Astrocyte of the spinal cord (primary cell): ENCODE measurements at places on chromosomes 12 and 14.

DNA sequence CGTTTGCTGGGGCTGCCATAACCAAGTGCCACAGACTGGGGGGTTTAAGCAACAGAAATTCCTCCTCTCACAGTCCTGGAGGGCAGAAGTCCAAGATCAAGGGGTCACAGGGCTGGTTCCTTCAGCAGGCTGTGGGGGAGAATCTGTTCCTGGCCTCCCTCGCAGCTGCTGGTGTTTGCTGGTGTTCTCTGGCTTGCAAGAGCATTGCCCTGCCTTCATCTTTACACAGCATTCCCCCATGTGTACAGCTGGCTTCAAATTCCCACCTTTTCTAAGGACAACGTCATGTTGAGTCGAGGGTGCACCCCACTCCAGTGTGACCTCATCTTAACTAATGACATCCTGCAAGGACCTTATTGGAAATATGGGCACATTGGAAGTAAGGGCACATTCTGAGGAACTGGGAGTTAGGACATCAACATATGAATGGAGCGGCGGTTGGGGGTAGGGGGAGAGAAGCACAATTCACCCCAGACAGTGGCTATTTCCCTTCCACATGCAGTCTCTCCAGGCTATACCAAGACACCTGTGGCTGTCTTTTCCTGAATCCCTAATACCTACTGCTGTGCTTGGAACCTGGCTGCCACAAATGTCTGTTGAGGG, 123.6 kb downstream of the FOXN3 start:
- no peak for DNase-seq

GRCh38 chr14:72686832-72687231, 207.1 kb downstream of the DPF3 start:
- no peak for DNase-seq

DNA sequence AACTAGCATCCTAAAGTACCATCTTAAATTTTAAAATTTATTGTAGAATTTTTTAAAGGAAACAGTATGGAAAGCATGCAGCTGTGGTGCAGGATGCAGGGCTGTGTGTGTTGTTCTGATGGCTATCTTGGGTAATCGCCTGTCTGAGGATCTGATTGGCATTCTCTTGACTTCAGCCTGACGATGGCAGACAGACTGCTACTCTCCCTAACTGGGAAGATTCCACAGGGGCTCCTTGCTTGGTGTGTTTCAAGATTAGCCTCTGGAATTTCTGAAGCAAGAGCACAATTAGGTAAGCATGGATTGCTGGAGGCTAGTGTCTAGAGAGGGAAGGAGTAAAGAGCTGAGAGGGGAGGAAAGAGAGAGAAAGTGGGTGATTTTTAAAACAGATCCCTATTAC, 696.8 kb upstream of the LRFN5 start:
- DNase-seq, result no peak

DNA sequence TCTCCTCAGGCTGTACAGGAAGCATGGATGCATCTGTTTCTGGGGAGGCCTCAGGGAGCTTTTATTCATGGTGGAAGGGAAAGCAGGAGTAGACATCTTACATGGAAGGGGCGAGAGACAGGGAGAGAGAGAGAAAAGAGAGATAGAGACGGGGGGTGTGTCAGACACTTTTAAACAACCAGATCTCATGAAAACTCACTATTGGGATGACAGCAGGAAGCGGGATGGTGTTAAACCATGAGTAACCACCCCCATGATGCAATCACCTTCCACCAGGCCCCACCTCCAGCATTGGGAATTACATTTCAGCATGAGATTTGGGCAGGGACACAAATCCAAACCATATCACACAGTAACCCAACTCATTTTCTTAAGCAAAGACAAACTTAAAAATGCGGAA, 110.0 kb upstream of the EEA1 start:
- DNase-seq, result no peak

GRCh38 chr14:30584058-30584630, 25.2 kb downstream of the G2E3 start:
- no peak for DNase-seq

DNA sequence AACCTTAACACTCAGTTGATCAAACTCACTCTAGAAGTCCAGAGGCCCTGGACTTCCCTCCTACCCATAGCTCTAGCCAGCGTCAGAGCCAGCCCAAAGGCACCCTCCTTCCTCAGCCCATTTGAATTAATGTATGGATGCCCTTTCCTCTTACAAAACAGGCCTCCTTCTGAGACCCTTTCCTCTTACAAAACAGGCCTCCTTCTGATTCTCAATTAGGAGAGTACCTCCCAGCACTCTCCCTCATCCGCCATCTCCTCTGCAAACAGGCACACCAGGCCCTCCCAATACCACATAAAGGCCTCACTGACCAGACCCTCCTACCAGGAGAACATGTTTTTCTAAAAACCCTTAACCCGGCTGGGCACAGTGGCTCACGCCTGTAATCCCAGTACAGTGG, 65.7 kb downstream of the MOK start:
- DNase-seq, result no peak

DNA sequence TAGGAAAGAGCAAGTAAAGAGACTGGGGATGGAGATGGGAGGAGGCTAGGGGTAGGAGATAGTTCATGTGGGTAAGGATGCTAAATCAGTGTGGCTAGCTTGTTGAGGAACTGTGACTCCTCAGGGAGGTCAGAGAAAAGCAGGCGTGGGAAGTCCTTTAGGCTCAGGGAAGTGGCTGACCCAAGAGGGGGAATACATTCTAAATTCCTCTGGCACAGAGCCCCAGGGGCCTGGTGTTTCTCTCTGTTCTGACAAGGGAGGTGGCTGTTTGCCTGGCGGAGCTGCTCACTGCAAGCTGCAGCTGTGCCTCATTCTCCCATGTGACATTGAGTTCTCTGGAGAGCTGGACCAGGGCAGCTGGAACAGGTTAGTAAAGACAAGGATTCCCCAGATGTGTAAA, 152.2 kb upstream of the SLC38A2 start:
- DNase-seq, result peak; percentile 55

GRCh38 chr14:93957333-93957710, 19.0 kb downstream of the ASB2 start:
- DNase-seq, result no peak

GRCh38 chr14:97315790-97316189, 518.6 kb downstream of the VRK1 start:
- DNase-seq, result no peak

DNA sequence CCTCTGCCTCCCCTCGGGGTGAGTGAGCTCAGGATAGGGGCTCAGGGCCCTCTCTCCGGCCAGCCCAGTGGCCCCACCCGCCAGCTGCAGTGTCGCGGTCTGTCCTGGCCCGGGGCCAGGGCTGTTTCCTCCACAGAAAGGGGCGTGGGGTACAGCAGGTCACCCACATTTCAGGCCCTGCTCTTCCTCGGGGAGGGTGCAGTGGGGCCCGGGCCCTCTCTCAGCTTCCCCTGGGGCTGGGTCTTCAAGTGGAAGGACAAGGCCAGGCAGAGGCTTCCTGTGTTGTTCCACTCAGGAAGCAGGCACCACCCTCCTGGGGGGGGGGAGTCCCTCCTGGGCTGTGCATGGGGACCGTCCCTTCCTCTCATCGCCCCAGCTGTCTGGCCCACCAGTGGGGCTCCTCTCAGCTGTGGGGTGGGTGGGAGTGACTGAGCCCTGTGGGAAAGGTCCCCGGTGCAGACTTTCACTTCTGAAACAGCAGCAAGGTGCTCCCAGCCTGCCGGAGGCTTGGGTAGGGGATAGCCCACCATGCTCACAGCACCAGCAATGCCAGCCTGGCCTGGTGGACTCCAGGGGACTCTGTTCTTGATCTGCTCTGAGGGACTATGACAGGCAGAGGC, 3.7 kb downstream of the GPR132 start:
- no peak for DNase-seq

- DNase-seq, result no peak
These were observed 59.1 kb downstream of the TBC1D30 start for GRCh38 chr12:64883264-64884163.

GRCh38 chr12:40099423-40099853, 6.4 kb downstream of the SLC2A13 start:
- DNase-seq, result no peak

DNA sequence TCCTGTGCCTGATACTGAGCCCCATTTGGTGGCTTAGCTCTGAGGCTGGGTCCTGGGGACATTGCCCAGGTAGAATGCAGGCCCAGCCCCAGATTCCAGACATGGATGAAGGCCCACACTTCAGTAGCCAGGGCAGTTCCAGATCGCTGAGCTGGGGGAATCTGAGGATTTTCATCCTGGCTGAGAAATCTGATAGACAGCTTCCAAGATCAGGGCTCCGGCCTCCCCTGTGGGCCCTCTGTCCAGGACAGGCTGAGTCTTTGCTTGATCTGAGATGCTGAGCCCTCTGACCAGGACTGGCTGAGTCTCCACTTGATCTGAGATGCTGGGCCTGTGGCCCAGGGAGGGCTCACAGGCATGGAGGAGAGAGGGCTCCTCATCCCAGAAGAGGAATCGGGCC, 3.3 kb upstream of the RASAL1 start:
- no peak for DNase-seq

GRCh38 chr12:58095002-58095401, 153.6 kb downstream of the ATP23 start:
- DNase-seq, result no peak

DNA sequence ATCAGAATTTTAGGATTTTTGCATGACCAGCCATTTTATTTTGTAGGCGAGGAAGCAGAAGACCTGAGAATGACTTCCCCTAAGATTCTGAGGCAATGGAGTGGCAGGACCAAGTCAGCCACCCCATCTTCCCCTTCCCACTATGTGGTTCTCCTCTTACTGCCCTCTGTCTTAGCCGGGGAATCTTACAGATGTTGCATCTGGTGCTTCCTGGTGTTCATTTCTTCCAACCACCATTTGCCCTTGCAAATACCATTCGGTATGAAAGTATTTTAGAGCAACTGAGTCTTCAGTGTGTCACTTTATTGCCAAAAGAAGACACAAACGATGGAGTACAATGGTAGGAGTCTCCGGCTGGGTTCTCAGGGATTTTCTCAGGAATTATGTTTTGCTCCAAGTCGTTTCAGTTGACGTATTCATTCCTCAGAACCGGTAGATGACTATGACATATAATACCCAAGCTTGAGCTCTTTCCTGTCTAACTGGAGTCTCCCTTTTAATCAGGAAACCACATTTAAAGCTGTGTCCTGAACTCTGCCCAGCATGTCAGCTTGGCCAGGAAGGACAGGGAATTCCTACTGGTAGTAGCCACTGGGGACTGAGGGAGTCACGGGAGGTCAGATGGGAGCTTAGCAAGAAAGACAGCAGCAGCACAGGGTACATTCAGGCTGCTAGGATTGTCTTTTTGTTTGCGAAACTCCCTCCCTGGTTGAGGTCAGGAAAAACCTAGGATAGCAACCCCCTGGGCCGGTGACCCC, 87.0 kb downstream of the SAMD4A start:
- DNase-seq, result peak; percentile 91
